ENCODE measurements at places on chromosomes 3 and 15. TPM values are rescaled to one million over a fixed set of nuclear protein-coding genes. Genes with fewer than 3 reads are reported as not detected.
A peak's percentile ranks its signal among the peaks of the same experiment; 100 is the strongest.

- DNase-seq: no peak
These were observed 150.1 kb downstream of the TPRA1 start for GRCh38 chr3:127440384-127440783.

GRCh38 chr3:175731543-175731942 is 872.4 kb downstream of the NAALADL2 start:
- no peak for DNase-seq

DNA sequence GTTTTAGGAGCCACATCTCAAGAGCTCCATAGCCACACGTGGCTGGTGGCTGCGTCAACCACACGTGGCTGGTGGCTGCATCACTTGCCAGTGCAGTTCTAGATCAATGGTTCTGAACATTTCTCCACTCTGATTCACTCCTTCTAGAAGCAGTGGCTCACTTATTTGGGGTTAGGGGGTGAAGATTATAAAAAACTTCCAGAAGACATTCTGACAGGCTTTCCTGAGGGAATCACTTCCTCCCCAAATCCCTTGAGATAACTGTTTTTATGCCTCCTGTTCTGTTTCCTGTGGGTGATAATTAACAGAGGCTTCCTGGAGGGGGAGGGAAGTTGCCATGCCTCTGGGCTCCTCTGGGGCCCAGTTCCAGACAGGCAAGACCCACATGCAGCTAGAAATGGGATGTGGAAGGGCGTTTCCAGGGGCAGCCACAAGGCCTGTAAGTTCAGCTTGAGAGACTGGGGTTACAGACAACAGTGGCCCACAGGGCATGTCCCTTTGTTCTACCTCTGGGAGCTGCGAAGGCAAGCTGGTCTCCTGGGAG is 23.6 kb downstream of the HEG1 start:
- DNase-seq: peak; percentile 70

DNA sequence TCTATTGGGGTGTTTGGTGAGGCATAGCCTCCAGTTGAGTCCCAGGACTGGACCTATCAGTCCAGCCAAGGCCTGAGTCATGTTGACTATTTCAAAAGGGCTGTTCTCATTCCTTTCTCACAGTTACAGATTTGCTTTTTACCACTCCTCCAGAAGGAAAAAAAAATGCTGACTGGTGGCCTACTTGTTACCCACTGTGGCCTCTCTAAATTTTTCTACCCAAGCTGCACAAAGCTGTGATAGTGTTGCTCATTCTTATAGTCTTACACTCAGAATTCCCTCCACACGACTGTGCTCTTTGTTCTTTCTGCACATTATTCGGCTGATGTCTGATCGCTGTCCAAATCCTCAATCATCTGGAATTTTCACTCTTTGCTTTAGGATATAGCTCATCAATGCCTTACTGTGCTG is 1142.2 kb downstream of the IGSF11 start:
- peak; percentile 38 for DNase-seq

SCAANT1 gene
- total RNA-seq: not detected

GRCh38 chr15:37873336-37873735 is 61.1 kb upstream of the TMCO5A start:
- no peak for DNase-seq
